Left cardiac atrium (tissue), 4 donors: ENCODE measurements at places on chromosomes 3 and 15.

DNA sequence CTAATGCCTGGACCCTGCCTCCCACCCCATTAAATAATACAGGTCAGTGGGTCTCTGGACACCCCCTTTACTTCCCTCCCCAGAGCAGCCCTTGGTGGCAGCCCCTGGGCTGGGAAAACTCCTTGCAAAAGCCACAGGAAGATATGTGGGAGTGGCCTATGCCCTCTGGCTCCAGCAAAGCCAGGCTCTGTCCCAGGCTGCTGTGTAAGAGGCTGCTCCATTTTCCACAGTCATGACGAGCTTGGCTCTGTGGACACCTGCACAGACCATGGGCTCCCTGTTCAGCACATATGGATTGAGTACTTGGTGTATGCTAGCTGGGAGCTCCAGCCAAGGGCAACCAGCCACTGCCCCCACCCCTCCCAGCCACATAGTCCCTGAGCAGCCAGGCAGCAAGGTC is 13.0 kb downstream of the CACNA2D2 start:
- DNase-seq: no peak

- no peak for DNase-seq
Observed at GRCh38 chr3:14343338-14344112, 58.9 kb upstream of the SLC6A6 start.

DNA sequence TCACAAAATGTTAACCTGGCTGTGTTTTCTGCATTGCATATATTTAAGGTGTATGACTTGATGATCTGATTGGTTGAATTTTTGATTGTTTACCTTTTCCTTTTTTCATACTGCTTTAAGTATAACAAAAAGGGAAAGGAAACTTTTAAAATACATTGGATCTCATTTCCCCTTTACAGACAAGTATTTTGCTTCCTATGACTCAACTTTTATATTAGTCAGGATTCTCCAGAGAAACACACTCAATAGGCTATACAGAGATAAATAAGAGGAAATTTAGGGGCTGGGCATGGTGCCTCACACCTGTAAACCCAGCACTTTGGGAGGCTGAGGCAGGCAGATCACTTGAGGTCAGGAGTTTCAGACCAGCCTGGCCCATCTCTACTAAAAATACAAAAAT is 205.8 kb downstream of the TJP1 start:
- no peak for DNase-seq

DNA sequence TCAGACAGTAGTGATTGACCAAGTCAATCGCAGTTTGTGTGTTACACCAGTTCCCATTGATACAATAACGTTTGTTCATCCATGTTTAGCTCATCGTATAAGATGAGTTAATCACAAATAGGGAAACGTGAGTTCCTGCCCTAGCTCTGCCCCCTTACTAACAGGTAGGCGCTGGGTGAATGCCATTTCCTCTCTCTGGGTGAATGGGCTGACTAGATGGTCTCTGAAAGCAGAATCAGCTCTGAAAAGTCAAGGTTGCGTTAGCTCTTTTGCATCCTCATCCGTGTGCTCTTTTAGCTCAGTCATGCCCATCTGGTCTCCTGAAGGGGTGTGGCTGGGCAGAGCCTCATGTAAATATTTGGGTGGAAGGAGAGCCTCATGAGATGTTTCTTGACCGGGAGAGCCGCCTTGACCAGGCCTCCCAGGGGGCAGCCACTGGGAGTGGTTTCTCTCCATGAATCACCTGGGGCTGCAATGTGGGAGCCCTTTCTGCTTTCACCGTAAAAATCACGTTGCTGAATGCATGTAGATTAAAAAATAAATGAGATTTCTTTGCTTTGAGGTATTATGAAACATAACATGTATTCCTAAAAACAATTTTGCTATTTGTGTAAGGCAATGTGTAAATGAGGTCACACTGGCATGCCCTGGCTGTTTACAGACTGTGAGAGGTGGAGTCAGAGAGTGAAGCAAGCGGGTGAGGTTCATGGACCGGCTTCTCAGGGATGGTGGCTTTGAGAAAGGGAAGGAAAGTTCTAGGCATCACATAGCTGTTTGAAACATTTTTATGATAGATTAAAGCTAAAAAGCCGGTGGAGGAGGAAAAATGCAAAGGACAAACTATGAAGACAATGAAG is 108.4 kb upstream of the RASGRP1 start:
- DNase-seq: no peak
